ENCODE measurements at places on chromosomes 4 and X. TPM values are rescaled to one million over a fixed set of nuclear protein-coding genes. Genes with fewer than 3 reads are reported as not detected.

BTK gene
- 0.55 TPM for polyA plus RNA-seq

MAGED4 gene
- polyA plus RNA-seq = 1.5 TPM

CWH43 gene
- 14.4 TPM for polyA plus RNA-seq

STARD8 gene
- polyA plus RNA-seq = 0.75 TPM

PCDH7 gene
- 7.4 TPM for polyA plus RNA-seq

DACH2 gene
- 0.04 TPM for polyA plus RNA-seq
